ENCODE measurements at places on chromosomes 12 and 14.

GRCh38 chr12:105933671-105934665 is 204.8 kb downstream of the NUAK1 start:
- peak; percentile 100 for DNase-seq

- DNase-seq: peak; percentile 91
Measured at GRCh38 chr12:19683178-19683927, 244.1 kb downstream of the AEBP2 start.

- peak; percentile 97 for DNase-seq
Measured at GRCh38 chr12:28583701-28584261, 393.5 kb downstream of the CCDC91 start.

DNA sequence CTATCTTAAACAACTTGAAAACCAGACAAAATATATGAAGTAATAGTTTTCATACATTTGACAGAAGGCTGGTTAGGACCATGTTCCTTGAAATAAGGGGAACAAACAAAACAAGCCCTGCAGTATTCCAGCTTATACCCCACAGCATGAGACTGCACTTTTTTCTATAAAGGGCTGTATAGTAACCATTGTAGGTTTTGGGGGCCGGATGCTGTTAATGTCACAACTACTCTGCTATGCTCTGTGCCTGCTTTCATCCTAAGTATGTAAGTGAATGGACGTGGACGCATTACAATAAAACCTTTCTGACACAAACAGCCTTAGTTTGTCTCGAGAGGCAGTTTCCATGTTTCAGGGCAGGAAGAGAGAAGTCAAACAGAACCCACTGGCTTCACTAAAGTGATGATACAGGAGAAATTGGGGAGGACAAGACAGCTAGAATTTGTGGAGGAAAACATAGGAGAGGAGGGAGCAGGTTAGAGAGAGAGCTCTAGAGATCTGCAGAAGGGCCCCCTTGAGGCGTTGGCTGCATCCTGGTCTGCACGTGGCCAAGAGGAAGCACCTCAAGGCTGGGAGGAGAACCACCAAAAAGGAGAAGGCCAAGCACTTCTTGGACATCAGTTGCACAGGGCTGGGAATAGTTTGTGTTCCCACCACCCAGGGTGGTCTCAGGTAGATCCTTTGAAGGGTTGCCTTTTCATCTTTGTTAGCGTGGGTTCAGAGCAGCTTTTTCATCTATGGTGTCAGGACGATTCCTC is 63.7 kb downstream of the TRAF3 start:
- DNase-seq: no peak

- no peak for DNase-seq
Measured at GRCh38 chr12:94938583-94938982, 64.9 kb downstream of the NDUFA12 start.

GRCh38 chr14:27528328-27528727 is 930.5 kb upstream of the NOVA1 start:
- no peak for DNase-seq

DNA sequence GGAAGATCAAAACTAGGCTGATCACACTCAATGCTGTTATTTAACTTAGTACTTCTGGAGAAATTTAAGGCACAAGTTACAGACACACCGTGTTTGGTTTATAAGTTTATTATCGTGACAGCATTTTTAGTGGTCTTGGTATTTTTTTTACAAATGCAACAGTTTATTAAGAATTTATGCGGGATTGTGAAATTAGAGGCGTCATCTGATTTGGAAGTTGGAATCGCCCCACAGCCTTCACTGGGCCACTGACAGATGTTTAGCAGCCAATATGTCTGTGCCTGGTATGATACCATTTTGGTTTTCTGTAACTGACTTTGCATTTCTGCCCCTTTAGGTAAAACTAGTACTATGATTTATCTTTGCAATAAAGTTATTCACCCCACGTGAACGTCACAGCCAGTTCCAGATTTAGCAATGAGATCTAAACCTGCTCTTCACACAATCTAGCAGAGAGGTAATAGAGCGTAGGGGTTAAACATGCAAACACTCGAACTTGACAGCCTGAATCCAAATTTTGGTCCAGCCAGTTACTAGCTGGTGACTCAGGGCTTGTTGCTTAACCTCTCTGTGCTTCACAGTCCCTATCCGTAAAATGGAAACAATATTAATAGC is 73.2 kb upstream of the SSTR1 start:
- DNase-seq: no peak

- DNase-seq: no peak
Measured at GRCh38 chr12:130606231-130606630, 109.9 kb downstream of the RIMBP2 start.

DNA sequence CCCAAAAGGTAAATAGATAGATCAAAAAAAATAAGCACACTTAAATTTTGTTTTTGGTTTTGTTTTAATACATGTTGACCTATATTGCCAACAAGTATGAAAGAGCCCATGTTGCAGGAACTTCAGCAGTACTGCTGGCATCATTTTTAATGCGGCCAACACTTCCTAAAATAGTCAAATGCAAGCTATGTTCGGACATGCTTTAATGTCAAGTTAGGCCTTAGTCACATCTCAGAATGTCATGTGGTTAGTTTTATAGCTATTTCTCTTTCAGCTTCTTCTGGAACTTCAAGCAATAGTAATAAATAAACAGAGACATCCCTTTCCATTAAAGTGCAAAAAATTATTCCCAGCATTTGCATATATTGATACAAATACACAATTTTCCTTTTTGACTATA is 153.4 kb downstream of the PIK3C2G start:
- DNase-seq: peak; percentile 67

DNA sequence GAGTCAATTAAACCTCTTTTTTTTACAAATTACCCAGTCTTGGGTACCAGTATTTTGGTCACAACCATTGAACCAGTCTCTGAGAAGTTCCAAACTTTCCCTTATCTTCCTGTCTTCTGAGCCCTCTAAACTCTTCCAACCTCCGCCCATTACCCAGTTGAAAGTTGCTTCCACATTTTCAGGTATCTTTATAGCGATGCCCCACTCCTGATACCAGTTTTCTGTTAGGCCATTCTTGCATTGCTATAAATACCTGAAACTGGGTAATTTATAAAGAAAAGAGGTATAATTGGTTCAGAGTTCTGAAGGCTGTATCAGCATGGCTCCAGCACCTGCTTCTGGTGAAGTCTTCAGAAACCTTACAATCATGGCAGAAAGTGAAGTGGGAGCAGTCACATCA is 31.7 kb downstream of the TTC5 start:
- no peak for DNase-seq

DNA sequence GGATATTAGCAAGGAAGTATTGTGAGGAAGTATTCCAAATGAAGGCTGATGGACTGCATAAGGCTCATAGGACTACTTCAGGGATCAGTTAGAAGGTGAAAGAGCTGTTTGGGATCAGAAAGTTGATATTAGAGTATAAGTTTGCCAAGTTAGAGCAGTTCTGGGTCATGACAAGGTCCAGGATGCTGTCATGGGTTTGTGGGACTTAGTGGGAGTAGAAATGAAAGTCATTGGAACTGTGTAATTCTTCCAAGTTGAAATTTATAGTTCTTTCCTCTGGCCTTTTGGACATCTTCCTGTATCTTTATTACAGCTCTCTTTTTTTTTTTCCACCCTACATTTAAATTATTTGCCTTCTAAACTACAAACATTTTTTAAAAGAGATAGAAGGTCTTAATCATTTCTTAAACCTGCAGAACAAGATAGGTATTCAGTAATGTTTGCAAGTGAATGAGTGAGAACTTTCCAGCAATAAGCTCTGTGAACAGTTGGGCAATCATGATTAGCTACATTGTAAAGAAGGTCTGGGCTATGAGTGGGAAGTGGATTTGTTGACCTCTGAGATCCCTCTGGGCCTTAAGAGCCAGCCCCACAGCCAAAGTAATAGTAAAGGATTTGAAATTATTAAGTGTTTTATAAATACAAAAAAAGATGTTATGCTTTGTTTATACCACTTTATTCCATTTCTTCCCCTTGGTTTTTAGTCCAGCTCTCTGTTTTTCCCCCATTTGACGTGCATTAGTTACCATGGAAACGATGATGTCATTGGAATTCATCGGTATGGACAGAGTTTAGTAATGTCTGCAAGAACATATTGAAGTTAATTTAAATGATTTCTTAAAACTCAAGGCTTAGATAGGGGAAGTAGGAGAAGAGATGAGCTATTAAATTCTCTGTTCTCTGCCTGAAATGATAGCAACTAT is 247.9 kb upstream of the ARHGAP5 start:
- peak; percentile 70 for DNase-seq

DNA sequence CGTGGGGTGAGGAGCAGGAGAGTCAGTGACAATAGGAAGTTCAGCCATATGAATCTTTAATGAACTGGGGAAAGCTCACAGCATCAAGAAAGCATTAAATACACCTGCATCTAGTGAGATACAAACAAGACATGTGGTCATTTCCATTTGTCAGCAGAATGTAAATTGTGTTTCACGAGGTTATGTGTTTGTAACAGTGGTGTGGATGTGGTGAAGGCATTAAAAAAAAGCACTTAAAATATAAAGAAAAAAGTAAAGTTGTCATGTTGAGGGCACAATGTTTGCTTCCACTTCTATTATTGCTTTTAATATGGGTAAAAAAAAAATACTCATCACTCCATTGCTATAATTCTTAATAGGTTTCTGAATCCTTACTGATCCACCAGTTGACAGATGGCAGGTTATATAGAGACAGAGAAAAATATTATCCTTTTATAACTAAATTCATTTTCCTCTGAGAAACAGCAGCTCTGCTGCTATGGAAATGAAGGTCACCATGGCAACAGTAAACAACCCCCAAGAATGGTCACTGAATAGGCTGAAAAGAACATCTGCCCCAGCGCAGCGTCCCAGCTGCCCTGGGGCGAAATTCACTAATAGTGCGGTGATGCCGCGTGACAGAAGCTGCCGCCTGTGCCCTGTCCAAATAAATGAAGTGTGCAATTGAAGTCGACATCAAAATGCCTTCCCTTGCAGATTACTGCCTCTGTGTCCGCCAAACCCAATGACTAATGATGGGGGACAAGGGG is 226.1 kb downstream of the FOXN3 start:
- peak; percentile 40 for DNase-seq

DNA sequence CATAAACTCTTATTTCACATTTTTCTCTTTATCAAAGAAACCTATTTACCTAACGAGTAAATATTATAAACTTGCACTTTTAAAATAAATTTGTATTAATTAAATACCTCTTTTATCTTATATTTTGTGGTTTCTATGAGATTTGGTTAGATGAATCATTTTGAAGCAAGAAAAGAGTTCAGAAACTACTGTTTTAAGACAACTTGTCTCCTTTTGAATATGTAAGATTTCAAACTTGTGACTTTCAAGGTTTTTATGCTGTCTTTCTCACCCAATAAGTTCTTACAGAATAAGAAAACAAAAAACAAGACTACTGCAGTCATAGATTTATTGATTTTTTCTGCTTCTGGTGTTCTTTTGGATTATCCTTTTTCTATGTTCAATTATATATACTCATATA is 339.0 kb downstream of the SNAPC1 start:
- no peak for DNase-seq

DNA sequence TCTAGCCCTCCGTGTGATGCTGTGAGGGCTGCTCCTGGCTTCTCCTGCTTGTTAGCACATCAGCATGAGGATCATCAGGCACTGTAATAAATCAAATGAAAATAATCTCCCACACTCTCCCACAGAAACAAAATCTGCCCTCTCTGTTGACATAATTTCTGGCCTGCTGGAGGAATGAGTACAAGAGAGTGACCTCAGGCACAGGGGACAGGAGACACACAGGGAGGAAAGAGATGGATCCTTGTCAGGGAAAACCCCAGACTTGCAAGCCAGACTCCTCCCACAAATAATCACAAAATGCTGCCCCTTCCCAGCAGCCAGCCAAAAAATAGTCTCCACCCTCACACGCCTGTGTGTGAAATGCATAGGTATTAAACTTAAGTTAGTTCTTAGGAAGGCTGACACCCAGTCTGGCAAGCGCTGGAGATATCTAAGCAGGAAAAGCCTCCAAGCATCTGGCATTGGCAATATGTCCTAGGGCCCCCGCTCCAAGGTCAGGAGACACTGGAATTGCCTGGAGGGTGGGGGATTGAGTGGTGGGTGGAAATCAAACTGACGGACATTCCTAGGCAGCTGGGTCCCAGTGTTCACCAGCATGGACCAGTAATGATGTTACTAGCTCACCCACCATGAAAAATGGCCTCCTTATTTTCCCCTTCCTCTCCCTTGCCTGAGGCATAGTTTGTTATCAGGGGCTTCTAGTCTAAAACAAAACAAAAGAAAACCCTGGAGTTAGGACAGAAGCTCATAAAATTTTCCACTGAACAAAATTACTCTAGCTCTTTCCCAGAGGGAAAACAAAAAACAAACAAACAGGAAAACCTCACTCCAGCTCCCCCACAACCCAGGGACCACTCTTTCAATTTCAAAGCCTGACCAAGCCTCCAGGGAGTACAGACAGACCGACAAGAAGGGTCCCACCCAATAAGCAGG is 22.0 kb downstream of the SMUG1 start:
- DNase-seq: peak; percentile 9

GRCh38 chr14:36524874-36525745 is 5.1 kb upstream of the NKX2-1 start:
- peak; percentile 8 for DNase-seq

DNA sequence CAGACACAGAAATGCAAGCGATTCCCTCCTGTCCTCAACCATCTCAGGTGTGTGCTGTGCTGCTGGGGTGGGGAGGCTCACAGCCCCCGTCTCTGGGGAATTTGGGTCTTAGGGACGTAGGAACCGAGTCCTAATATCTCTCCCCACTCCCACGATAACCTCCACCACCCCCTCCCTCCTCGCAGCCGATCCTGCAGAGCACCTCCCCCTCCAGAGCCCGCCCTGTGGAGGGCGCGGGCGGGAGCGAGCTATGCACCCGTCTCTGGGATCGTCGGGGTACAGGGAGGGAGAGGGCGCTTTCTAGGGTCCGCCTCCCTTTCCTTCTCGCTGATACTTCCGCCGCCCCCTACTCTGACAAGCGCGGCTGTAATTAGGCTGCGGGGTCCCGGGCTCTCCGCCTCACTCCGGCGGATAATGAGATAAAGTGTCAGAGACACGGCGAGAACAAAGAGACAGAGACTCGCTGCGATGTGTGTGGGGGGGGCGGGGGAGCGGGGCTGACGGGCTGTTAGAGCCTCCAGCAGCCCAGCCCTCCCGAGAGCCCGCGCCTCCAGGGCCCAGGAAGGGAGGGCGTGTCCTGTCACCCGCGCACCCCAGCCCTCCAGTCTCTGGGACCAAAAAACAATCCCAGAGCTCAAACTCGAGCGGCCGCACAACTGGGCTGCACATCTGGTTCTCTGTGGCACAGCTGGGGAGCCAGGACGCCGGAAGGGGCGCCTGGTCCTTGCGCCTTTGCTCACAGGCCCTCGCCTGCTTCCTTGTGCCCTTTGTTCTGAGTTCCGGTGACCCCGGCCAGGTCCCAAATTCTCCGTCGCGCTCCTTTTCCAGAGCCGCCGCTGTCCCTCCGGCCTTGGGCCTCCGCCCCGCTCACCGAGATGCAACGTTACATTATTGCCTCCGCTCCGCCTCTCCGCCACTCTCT is 8.7 kb downstream of the SHMT2 start:
- DNase-seq: peak; percentile 48

GRCh38 chr12:41140117-41140516 is 48.0 kb upstream of the PDZRN4 start:
- DNase-seq: no peak

DNA sequence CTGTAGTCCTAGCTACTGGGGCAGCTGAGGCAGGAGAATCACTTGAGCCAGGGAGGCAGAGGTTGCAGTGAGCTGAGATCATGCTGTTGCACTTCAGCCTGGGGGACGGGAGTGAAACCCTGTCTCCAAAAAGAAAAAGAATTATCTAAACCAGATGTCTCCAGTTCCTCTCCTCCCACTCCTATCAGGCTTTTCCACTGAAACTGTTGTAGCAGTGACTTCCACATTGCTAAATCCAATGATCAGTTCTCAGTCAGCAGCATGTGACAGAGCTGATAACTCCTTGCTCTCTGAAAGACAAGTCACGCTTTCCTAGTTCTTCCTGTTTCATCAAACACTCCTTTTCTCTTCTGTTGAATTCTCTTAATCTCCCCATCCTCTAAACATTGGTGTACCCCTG is 8.6 kb downstream of the SLC38A6 start:
- peak; percentile 12 for DNase-seq
